Left renal pelvis (tissue), 4 donors: ENCODE measurements at places on chromosomes 4 and X. TPM values are rescaled to one million over a fixed set of nuclear protein-coding genes. Genes with fewer than 3 reads are reported as not detected.

Gene NIPAL1
- 1.2 TPM for polyA plus RNA-seq

- no peak for DNase-seq
Measured at GRCh38 chr4:64341711-64342110, 67.5 kb downstream of the TECRL start.

DNA sequence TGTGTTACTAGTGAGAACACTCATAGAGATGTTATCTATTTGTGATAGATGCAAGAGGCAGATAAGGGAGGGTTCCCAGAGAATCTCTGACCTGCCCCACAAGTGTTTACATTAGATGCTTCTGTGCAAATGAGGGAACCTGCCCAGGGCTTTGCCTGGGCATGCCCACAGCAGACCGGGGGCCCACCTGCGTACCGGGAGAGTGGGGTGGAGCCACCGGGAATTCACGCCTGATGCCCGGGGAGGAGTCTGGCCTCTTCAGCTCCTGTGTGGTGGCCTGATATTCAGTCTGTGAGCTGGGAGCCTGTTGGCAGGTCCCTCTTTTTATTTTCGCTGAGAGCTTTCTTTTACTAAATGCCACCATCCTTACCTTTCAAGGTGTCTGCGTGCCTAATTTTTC lies 155.7 kb downstream of the SNCA start:
- DNase-seq: no peak

DNA sequence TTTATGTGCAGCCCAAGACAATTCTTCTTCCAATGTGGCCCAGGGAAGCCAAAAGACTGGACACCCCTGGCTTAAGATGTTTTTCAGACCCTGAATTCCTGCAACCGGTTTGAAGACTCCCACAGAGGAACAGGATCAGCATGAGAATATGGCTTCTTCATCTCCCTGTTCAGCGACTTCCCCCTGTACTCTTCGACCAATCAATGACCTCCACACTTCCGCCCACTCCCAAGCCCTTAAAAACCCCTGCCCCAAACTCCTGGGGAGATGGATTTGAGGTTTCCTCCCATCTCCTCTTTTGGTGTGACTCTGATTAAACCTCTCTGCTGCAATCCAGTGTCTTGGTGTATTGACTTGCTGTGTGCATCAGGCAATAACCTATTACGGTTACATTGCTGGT lies 344.4 kb downstream of the NR3C2 start:
- no peak for DNase-seq

GRCh38 chrX:151921292-151921691 lies 8.6 kb downstream of the MAGEA4 start:
- DNase-seq: no peak

GRCh38 chrX:52424656-52425055 lies 55.8 kb downstream of the XAGE2 start:
- no peak for DNase-seq
